ENCODE measurements at places on chromosomes 12 and 14.

- DNase-seq = no peak
Measured at GRCh38 chr12:82886671-82887340, 200.1 kb downstream of the TMTC2 start.

DNA sequence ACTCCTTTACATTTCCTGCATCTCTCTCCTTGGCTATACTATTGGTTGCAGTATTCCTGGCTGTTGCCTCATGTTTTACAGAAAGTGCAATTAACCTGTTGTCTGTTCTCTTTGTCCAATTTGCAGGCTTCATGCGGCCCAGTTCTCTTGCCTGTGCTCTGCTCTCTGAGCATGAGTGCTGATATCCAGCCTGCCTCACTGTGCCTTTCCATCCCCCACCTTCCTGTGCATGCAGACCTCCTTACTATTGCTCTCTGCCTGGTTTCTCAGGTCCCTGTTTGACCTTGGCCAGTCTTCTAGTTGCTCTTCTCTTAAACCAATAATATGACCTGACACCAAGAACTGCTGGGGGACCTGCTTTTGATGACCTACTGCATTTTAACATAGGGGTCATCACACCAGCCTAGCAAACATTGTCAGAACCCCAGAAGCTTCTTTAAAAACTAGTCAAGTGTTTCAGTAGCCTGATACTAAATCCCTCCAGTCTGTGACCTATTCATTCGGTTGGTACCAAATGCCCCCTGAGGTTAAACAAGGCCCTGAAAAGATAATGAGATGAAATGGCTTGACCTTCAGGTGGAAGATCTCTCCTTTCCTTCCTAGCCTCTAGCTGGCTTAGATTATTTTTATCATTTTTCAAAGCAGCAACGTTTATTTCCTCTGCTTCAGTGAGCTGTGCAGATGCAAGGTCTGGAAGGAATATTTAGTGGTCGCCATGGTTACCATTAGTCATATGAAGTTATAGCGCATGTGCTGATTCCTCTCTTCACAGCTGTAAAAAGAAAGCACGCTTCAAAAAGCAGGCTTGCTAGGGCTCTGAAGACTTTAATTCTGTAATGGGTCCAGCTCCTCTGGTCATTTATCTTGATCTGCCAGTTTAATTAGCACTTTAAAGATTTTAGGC is 216.5 kb downstream of the PHLDA1 start:
- DNase-seq = no peak

GRCh38 chr12:126160912-126161311 is 1095.7 kb downstream of the AACS start:
- no peak for DNase-seq

DNA sequence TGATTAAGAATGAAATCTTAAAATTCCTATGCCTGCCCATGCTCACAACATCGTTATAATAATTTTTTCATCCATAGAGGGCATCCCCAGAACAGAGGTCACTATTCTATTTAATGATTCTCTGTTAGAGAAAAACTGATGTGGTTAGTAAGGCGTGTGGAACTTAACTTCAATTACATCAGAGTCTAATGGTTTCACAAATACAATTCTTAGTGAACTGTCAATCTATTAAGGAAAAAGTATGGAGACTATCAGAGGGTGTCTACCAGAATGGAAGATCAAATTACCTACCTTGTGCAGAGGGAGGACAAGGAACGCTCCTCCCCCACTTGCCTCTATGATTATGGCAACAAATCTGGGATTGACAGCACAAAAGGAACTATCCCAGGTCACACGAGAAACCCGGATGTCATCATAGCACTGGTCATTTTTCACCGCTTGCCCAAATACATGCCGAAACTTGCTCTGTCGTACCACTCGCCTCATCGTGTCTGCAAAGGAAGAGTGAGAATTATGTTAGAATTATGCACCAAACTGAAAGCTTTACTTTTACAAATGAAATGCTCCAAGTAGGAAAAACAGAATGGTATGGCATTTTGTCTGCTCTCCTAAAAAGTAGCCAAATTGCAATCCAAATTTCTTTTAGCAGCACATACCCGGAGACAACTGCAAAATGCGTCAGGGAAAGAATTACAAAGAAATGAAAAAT is 30.3 kb downstream of the CORO1C start:
- no peak for DNase-seq

GRCh38 chr14:69673578-69674305 is 62.3 kb downstream of the SUSD6 start:
- no peak for DNase-seq

DNA sequence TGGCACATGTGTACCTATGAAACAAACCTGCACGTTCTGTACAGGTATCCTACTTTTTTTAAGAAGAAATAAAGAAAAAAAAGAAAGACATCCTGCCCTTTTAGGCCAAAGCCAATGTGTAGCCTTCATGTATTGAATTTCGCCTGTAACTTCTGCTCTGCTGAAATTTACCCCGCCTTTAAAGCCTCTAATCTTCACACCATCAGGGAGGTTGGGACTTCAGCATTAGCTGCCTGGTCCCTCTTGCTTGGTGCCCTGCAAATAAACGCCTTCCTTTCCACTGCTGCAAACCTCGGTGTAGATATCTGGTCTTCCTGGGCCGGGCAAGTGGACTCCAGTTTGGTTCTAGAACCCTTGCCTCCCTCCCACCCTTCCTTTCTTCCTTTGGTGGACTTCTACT is 2.6 kb upstream of the KRT71 start:
- DNase-seq = no peak

DNA sequence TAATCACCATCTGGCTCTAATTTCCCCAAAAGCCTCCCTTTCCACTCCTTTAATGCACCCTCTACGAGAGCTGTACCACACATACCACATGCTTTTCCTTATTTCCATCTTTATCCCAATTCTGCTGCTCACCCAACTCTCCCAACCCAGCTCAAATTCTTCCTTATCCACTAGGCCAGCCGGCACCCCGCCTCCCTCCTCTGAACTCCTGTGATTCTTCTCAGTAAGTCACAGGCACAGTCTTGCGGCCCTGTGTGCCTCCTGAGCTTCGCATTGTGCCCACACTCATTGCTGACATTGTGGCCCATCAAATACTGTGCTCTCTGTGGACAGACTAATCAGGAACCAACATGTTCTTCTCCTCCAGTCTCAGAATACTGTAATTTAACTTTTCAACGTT is 45.4 kb downstream of the APPL2 start:
- DNase-seq = no peak

- DNase-seq = peak; percentile 85
Measured at GRCh38 chr12:122965851-122966742, at the start of gene ABCB9. TSS of gene ABCB9 (minus strand) at chr12:122966463. CDS start at chr12:122960235, 6,228 bp downstream.

DNA sequence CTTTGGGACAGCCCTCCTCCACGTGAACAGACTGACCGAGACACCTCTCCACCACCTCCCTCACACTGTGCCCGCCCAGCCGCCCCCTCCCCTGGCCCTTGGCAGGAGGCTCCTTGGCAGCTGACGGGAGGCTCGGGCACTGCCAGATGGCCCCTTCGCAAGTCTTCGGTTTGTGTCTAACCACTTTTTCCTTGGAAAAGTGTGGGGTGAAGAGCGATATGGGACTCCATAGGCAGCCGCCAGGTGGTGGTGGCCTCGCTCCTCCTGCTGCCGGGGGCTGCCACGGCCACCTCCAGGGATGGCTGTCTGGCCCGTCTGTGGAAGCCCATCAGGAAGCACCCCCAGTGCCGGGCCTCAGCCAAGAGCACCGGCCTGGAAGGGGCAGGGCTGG is 58.7 kb downstream of the LRCOL1 start:
- no peak for DNase-seq

- DNase-seq = no peak
Measured at GRCh38 chr12:60266381-60266852, 670.6 kb downstream of the SLC16A7 start.

GRCh38 chr12:104480826-104481440 is 24.2 kb downstream of the CHST11 start:
- DNase-seq = no peak

- DNase-seq = no peak
Measured at GRCh38 chr14:23160924-23161522, 22.4 kb downstream of the SLC7A8 start.

GRCh38 chr12:30025317-30025716 is 241.6 kb upstream of the TMTC1 start:
- DNase-seq = no peak

DNA sequence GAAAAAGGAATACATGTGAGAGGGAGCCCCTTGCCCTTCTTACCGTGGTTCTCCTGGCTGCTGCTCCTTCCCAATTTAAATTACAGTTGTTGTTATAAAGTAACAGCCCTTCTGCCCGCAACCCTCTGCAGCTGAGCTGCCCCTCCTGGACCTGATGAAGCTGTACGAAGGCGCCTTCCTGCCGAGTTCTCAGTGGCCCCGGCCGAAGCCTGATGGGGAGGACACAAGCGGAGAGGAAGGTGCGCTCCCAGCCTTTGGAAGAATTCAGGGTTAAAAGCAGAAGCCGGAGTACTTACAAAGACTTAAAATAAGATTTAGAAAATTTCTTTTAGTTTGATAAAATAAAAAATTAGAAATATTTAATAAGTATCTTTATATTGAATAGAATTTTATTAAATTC is 55.2 kb downstream of the EP400 start:
- DNase-seq = no peak

DNA sequence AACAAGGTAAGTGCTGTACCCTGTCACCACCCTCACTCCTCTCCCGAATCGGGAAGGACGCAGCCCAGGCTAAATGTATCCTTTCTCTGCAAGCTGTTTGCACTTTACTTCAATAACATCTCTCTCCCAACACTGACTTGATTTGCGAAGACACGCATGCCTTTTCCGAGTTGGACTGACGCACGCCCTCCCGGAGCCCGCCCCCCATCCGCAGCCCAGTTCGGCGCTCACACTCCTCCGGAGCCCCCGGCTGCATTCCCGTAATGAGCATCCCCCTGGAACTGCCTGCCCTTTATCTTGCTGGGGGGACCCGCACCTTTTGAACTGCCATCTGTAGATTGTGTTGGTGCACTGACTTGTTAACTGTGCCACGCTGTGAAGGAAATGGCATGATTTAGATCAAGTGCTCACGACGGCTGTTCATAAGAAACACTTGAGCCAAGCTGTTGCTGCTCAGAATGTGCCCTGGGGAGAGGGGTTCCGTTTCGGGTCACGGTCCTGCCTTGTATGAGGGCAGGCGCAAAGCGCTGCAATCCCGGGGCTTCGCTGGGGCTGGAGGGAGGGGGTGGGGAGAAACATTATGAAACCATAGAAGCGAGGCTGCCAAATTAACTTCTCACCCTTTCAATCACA is 176.6 kb upstream of the CDKN3 start:
- no peak for DNase-seq

DNA sequence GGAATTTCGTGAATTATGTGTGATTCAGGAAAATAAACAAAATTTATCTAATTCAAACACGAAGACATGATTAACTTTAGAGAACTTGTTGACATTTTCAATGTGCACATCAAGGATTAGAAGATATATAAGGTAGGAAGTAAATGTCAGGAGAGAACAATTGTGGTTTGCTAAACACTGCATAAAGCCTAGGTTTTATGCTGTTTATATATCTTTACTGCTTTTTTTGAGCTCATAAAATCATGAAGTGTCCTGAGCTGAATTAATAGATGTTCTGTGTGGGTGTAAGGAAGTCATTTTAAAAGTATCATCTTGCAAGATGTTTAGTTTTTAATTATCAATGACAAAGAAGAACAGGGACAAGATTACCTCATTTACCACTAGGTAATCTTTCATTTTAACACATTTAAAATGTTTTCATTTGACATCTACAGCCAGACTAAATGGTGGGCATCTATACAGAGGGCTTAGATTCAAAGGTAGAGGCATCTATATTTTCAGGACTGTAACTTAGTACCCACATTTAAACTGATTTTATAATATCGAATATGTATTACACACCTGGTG is 382.8 kb downstream of the ADAMTS20 start:
- no peak for DNase-seq

DNA sequence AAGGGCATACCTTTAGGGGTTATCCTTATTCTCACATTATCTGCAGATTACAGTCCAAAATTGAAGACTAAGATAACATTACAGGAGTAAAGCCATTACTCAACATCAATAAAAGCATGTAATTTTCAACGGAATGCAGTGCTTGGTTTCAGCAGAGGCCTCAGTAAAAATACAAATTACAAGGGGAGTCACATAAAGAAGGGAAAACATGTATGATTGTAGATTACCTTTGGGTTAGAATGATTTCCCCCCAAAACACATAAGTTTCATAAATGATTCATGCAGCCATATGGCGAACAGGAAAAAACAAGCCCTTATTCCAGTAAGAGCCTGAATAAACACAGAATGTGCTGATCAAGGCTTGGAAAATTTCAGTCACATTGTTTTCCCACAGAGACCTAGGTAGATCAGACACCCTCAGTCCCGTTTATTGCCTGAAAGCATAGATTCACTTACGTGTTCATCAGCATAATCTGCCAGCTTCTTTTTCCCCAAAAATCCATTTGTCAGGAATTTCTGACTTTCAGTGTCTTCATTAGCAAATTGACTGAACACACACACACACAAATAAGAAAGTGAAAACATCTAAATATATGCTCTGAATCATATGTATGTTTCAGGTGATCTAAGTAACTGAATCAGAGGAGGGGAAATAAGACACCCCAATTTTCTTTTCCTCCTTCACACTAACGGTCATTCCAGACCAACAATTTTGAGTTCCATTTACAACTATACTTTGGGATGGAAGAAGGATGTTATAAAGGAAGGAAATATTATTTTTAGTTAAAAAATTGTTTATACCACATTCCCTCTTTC is 37.5 kb downstream of the SLC38A4 start:
- DNase-seq = no peak

DNA sequence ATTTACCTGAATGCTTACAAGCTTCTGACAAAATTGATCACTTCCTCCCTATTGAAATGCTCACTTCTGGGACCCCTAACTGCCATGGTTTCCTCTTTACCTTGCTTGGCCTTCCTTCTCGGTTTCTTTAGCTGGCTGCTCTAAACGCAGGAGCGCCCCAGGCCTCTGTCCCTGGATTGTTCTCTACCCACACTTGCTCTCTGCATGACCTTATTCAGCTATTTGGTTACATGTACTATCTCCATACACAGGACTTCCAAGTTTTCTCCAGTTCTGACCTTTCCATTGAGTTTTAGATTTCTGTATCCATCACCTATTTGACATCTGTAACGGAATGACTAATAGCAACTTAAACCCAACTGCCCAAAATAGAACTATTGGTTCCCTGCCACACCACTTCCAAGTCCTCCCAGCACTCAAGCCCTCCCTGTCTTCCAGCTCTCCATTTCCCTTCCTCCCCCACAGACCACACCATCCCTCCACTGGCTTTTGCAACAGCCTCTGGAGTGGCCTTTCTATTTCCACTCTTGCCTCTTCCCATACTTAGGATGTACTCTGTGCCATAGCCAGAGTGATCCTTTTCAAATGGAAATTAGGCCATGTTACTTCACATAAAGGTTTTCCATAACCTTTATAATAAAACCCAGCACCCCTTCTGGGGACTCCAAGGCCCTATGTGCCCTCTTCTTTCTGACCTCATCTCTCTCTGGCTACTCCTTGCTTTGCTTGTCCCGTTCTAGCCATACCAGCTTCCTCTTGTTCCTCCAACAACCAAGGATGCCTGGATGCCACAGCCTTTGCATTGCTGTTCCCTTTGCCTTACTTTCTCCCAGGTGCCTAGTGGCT is 202.2 kb downstream of the AEBP2 start:
- no peak for DNase-seq

DNA sequence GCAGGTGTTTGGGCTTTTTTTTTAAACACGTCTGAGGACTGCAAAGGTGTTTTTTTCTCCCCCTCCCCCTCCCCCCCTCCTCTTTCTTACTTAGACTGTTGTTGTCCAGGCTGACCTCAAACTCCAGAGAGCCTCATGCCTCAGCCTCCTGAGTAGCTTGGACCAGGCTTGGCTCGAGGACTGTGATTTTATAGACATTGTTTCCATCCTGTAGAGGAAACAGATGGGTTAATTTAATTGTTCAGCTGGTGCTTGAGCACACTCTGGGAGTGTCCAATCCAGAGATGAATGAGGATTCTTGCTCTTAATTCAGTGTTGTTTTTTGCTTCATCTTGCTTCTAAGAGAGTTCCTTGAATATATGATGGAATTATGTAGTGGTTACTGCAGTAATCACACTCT is 42.1 kb downstream of the RASSF3 start:
- no peak for DNase-seq
